ENCODE measurements at places on chromosomes 3 and 15. TPM values are rescaled to one million over a fixed set of nuclear protein-coding genes. Genes with fewer than 3 reads are reported as not detected.

- no peak for DNase-seq
Observed at GRCh38 chr15:69573815-69574475, 121.3 kb downstream of the RPLP1 start.

GRCh38 chr3:179735321-179735720 is 82.5 kb downstream of the USP13 start:
- DNase-seq, result no peak

DNA sequence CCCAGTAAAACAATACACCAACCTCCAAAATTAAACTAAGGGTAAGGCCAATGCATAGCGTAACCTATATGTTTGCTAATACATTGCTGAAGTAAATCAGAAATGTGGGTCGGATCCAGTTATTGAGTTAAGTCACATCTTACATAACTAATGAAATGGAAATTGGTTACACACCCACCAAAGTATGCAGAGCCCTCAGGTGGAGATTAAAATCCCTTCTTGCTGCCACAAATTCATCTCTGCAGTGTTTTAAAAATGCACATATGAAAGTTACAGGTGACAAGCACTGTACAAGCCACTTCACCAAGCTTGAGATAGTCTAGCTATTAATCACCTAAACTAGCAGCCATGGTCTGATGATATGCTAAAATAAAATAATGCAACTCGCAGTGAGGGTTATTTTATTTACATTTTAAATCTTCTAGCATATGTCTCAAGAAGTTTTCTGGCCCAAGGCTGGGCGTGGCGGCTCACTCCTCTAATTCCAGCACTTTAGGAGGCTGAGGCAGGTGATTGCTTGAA is 130.6 kb downstream of the AQP9 start:
- no peak for DNase-seq

- DNase-seq, result no peak
Observed at GRCh38 chr3:52443791-52444687, 864 bp downstream of the SEMA3G start.

- DNase-seq, result no peak
Observed at GRCh38 chr3:159451482-159451881, 537.2 kb upstream of the IL12A start.

- no peak for DNase-seq
Observed at GRCh38 chr3:86887876-86888275, 103.1 kb downstream of the VGLL3 start.

GRCh38 chr15:74482661-74483060 is 21.7 kb upstream of the UBL7 start:
- no peak for DNase-seq

- DNase-seq, result no peak
Observed at GRCh38 chr3:184874709-184875644, 63.0 kb downstream of the VPS8 start.

- DNase-seq, result no peak
Observed at GRCh38 chr3:157094751-157095480, 65.0 kb downstream of the CCNL1 start.

GRCh38 chr15:36364377-36364776 is 215.0 kb upstream of the CDIN1 start:
- no peak for DNase-seq

DNA sequence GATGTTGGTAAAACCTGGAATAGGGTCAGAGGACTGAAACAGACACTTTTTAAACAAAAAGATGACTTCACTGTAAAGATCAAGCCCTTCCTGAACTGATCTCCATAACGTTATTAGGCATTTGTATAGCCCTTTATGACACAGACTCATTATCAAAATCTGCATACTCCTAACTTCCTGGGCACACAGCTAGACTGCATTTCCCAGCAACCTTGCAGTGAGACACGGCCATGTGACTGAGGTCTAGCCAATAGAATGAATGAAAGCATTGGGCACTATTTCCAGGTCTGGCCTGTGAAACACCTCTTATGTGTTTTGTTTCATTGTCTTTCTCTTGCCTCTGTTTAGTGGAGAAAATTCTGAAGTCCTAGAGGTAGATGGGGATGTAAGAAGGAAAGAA is 270.4 kb downstream of the NR1D2 start:
- DNase-seq, result no peak

- DNase-seq, result no peak
Observed at GRCh38 chr15:89462198-89462912, 34.0 kb downstream of the RHCG start.

DNA sequence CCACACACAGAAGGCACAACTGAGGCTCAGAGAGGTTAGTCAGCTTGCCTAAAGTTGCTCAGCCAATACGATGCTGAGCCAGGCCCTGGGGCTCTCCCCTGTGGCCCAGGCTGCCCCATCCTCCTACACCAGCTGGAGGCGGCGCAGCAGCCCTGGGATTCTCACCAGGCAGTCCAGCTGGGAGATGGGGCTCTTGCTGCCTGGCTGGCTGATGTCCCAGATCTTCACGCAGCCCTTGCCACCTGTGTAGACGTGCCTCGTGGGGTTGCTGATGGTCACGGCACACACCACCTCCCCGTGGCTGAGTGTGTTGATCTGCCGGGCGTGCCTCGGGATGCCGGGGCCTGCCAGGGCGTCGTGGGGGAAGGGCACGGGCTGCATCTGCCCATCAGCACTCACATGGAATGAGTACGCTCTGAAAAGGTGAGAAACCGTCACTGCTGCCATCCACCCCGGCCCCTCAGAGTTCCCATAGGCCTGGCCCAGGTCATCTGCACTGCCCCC is 42.8 kb downstream of the TLE3 start:
- no peak for DNase-seq

GRCh38 chr3:15602146-15602536 is 596 bp downstream of the BTD start:
- no peak for DNase-seq

DNA sequence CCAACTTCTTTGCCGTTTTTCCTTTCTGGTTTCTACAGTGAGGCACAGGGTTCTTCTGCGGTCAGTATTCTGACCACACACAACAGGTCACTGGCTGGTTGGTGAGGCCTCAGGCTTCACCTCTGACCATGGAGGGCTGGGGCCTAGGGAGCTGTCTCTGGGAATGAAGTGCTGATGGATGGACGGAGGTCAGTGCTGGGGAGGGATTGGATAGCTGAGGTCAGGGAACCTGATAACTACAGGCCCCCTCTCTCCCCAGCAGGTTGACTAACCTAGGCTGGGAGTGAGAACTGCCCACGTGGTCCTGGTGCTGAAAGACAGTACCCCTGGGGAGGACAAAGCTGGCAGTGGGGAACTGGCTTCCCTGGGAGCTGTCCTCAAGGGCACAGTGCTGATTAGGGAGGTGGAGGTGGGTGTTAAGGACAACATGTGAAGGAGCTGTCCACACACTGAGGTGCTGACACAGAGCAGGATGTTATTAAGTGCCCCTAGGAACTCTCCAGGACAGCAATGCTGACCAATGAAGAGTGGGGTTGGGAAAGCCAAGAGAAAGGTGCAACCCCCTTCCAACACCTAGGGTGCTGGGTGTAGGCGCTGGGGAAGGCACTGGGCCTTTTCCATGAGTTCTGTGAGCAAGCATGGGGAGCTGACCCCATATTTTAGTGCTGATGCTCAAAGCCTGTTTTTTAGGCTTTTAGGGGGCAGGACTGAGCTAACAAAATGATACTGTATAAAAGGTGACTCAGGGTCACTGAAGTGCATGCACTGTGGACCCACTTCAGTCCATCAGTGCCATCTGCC is 45.2 kb downstream of the ATP2B2 start:
- no peak for DNase-seq

DNA sequence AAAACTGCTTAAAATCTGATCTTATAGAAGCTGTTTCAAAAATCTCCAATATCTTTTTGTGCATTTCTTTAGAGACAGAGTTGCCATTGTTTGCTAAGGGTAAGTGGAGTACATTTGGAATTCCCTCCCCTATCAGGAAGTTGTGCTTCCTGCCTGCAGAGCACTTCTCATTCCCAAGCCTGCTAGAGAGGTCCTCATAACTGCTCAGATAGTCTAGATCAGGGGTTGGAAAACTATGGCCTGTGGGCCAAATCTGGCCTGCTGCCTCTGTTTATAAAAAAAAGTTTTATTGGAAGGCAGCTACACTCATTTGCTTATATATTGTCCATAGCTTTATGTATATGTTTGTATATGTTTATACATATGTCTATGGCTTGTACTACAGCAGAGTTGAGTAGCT is 333.7 kb upstream of the PROK2 start:
- no peak for DNase-seq

- DNase-seq, result no peak
Observed at GRCh38 chr3:133246773-133247172, 153.1 kb upstream of the BFSP2 start.

- no peak for DNase-seq
Observed at GRCh38 chr3:191499307-191500080, 38.5 kb downstream of the PYDC2 start.

GRCh38 chr3:15428539-15428938 is 1.1 kb downstream of the EAF1 start:
- DNase-seq, result no peak

DNA sequence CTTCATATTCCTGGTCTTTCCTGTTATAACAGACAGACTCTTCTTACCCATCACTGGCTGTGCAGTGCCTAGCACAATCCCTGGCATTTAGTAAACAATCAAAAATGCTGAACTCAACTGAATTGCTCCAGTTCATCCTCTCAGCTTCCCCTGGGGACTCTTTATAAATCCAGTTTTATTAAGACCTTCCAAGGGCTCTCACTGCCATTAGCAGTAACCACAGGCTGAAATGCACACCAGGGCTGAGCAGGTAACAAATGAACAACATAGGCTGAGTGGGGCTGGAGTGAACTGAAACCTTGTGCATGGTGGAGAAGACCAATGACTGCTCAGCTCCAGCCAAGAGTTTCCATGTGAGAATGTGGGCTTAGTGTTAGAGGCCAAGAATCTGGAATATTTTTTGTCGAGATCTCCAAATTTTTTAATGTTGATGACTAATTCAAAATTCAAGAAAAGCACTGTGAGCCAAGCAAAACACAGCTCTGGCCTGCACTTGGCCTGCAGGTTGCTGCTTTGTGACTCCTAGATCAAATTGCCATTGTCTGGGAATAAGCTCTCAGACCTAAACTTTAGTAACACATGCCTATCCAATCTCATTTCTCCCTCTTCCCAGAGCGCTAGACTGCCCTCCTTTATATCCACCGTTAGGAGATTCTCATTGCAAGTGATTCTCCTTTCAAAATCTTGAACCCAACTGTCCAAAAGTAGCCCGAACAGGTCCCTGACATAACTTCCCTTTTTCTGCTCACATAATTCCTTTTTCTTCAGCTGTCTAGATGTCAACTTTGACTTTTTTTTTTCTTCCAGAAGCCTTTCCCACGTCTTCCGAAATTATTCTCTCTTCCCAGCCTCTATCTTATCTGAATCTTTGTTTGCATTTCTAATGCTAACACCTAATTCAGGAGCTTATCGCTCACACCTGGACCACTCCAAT is 7.4 kb downstream of the SQOR start:
- no peak for DNase-seq

GRCh38 chr3:188594139-188594538 is 440.2 kb downstream of the LPP start:
- no peak for DNase-seq

DNA sequence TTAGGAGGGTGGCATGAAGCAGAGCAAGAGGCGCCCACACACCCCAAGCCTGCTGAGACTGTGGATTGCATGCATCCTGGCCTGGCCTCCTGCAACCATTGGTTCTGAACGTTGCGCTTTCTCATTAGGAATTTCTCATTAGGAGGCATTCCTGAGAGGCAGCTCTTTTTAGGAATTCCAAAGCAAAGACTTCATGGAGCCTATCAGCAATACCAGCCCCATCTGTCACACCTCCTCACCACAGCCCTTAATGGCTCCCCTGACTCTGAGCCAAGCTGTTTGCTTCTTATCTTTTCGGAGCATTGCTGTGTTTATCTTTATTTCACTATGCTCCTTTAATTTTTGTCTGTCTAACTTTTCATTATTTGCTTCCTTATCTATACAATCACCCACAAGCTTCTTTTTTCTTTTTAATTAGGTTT is 226.9 kb downstream of the CACNA2D3 start:
- DNase-seq, result no peak

- no peak for DNase-seq
Observed at GRCh38 chr15:51736751-51737521, 519 bp downstream of the LYSMD2 start.

DNA sequence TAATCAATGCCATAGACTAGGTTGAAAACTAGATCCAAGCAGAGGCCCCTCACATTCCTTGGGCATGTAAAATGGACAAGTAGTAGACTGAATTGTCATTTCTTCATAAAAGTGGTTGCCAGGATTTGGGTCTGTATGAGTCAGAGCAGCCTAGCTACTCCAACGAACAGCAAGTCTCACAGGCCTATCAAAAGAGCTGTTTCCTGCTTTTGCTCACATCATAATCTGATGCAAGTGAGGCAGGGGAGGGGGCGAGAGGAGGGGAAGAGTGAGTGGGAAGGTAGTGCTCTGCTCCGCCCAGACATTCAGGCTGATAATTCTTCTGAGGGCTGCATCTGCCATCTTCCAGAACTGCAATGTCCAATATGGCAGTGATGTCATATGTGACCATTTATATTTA is 228.9 kb upstream of the PRICKLE2 start:
- no peak for DNase-seq

- DNase-seq, result no peak
Observed at GRCh38 chr15:79673416-79674123, 223.2 kb downstream of the MTHFS start.

- DNase-seq, result no peak
Observed at GRCh38 chr15:82850731-82851130, 41.3 kb downstream of the WHAMM start.

The SOX14 gene
- total RNA-seq, result not detected

The SERINC4 gene
- total RNA-seq, result not detected

The CFAP91 gene
- not detected for total RNA-seq

The CAMK1 gene
- 9.7 TPM for total RNA-seq

The NRROS gene
- 0.50 TPM for total RNA-seq

The KBTBD13 gene
- not detected for total RNA-seq

The GPR176 gene
- total RNA-seq, result 31.2 TPM

The RBPMS2 gene
- 1.8 TPM for total RNA-seq

The RAD51 gene
- 6.9 TPM for total RNA-seq

The TMEM266 gene
- 1.1 TPM for total RNA-seq

The HCN4 gene
- 0.05 TPM for total RNA-seq

The ARL14 gene
- not detected for total RNA-seq

The PDZRN3 gene
- total RNA-seq, result 20.0 TPM

The MCTP2 gene
- 4.5 TPM for total RNA-seq

The PIGZ gene
- 10.1 TPM for total RNA-seq

The DNASE1L3 gene
- total RNA-seq, result not detected
